ENCODE measurements at places on chromosomes 3 and 15.

DNA sequence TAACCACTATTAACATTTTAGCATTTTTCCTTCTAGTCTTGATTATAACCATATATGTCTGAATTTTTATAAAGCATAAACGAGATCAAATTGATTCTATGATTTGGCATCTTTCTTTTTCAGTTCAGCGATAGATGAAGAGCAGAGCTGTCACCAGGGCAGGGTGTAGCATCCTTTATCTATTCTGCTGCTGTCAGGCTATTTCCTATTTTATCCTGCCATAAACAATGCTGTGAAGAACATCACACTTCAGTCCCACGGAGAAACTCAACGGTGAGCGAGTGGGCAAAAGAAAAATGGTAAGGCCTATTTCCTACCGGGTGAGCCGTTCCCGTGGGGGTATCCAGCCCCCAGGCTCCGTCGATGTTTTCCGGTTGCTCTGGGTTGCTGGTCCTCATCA is 15.5 kb downstream of the TMEM40 start:
- ATAC-seq = no peak

DNA sequence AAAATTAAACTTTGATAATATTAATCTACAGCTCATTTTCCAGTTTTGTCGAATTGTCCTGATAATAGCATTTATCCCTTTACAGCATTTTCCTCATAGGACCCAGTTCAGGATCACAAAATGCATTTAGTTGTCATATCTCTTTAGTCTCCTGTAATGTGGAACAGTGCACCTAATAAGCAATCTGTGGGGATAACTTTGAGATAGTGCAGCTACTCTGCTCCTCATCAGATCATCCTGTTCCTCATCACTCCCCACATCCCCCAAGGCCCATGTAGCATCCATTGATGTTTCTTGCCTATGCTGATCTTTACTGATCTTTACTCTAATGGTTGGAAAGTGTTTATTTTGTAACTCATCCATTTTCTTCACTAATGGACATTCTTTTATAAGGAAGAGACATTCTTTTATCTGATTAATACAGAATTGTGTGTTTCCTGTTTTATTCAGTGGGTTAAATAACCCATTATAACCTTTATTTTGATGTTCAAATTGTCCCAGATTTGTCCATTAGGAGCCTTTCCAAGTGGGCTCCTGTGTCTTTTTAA is 7.5 kb downstream of the RNF111 start:
- ATAC-seq = no peak

DNA sequence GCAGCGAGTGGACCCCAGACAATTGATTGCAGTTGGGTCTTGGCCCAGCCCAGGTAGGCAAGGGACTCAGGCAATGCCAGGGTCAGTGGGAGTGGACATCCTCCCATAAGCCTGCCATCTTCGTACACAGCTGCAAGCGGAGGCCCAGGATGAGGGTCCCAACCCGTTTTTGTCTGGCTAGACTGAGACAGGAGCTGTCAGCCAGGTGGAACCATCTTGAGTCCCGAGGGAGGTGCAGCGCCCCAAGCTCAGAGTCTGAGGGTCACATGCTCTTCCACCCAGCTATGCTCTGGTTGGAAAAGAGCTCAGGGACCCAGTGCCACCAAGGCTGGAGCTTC is 22.6 kb upstream of the IP6K2 start:
- ATAC-seq = no peak

- no peak for ATAC-seq
Measured at GRCh38 chr15:92365084-92365483, 28.6 kb upstream of the ST8SIA2 start.

DNA sequence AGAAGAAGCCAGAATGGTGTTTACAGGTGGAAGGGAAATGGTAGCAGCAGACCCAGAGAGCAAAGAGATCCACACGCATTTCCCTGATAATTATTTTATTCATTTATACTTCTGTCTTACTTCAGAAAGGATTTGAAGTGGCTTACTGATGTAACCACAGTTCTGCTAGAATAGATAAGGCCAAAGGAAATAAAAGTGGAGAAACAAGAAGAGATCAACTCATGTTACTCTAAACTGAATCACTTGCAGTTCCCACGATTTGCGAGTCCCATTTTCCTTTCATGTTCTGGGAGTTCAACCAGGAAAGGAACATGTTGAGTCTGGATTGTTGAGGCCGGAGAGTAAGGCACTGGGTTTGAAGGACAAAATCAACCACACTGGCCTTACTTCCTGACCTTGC is 151.8 kb downstream of the MYRIP start:
- no peak for ATAC-seq

DNA sequence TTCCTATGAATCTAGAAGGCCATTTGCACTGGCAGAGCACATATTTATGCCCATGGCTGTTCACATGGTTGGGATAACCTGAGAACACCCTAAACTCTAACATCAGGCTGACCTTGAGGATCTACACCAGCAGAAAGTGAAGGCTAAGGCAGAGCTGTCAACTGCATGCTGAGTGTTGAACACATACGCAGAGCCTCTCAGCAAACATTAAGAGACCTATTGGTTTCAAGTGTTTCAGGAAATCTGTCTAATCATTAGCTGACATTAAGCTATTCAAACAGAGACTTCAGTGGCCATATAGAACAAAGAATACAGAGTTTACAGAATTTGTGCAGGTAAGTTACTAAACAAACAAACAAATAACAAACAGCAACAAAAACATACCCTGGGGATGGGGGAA is 16.1 kb upstream of the SEC61A1 start:
- no peak for ATAC-seq

DNA sequence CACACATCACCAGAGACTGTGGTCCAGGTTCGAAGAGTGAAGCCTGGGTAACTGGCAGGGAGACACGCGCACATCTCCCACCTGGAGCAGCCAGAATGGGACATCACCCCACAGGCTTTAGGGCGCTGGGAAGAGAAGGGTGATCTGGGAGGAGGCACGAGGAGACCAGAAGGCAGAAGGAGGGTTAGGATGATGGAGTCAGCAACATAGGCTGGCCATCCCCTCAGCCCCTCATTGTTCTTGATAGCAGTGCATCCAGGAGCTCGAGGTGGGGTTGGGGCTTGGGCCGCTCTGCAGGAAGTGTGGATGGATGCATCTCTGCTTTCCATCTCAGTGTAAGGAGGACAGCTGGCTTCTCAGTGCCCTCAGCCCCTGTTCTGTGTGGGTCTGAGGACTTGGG is 15.2 kb downstream of the PLA2G4F start:
- ATAC-seq = no peak

DNA sequence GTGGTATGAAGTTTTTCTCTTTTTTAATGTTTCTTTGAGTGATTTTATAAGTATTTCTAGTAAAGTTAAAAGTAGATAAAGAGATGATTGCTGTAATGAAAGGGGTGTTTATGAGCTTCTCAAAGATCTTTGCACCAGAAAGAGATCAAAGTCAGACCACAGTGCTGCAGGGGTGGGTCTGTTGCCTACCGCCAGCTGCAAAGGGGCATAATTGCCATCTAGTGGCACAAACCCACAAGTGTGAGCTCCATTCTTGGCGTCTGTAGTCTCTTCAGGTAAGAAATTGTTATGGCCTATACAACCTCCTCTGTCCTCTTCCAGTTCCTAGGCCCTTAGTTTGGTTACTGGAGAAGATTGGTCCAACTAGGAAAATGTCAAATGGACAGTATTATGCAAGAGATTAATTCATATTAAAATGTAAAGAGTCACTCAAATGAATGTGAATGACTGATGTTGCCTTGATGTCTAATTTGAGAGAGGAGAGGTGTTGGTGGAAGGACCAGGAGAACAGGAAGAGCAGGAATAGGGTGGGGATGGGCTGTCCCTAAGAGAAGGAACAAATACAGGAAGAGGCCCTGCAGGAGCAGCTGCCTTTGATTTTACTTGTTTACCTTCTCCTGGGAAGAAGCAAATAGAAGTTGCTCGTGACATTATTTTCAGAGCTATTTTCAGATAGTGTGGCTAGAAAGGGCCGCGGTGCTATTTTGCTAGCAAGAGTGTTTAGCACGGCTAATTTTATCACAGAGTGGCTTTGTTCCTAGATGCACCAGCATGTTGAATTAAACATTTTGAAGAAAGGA is 53.0 kb upstream of the GSK3B start:
- peak; percentile 33 for ATAC-seq

- no peak for ATAC-seq
Measured at GRCh38 chr3:16064642-16065414, 109.7 kb upstream of the GALNT15 start.
